NCI-H1048 (cell line): ENCODE measurements at places on chromosomes 5 and 9.

GRCh38 chr9:89522261-89522958, 24.5 kb upstream of the SEMA4D start:
- DNase-seq, result no peak

- DNase-seq, result no peak
Measured at GRCh38 chr5:19179571-19179970, 808.4 kb downstream of the CDH18 start.

DNA sequence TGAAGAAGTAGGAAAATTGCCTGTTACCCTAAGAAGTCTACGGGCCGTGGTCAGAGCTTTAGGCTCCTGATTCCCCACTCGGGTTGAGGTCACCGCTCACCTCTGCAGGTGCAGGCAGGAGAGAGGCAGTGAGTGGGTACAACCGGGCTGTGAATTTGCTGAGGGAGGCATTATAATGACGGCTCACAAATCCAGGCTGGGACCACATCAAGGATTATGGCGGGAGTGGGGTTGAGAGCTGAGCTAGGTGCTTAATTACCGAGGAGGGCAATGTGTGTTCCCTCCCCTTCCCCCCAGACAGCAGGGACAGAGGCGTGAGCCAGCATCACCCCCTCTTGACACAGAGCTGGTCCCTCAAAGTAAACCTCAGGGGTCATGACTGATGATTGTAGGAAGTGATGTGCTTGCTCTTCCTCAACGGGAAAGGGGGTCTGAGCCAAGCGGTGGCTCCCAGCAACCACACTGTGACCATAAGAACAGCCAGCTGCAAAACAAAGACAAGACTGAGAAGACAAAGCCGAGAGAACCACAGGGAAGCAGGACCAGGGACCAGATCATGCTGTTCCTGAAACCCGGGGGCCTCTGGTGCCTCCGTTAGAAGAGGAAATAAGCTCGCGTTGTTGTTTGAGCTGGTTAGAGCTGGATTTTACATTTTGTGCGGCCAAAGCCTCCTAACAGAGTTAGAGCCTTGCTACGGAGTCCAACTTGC, 77.7 kb downstream of the OLFM1 start:
- DNase-seq, result no peak

DNA sequence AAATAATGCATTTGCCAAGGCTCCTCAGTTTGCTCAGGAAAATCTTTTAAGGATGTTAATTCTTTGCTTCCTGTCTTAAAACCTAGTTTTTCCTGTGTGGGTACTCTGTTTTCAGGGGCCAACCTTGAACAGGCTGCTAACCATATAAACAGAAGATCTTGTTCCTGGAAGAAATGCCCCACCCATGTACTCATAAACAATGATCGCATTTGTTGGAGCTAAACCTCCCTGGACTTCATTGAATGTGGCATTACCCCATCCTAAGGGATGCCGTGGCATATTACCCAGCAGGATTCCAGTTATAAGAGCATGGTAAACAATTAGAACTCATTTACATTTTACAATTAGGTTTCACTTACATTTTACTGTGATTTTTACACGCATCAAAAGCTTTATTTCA, 436.0 kb downstream of the ZNF608 start:
- DNase-seq, result peak; percentile 29

GRCh38 chr5:62100201-62100600, 205.8 kb upstream of the KIF2A start:
- no peak for DNase-seq

- no peak for DNase-seq
Measured at GRCh38 chr5:124043456-124043855, 531.5 kb downstream of the CSNK1G3 start.

DNA sequence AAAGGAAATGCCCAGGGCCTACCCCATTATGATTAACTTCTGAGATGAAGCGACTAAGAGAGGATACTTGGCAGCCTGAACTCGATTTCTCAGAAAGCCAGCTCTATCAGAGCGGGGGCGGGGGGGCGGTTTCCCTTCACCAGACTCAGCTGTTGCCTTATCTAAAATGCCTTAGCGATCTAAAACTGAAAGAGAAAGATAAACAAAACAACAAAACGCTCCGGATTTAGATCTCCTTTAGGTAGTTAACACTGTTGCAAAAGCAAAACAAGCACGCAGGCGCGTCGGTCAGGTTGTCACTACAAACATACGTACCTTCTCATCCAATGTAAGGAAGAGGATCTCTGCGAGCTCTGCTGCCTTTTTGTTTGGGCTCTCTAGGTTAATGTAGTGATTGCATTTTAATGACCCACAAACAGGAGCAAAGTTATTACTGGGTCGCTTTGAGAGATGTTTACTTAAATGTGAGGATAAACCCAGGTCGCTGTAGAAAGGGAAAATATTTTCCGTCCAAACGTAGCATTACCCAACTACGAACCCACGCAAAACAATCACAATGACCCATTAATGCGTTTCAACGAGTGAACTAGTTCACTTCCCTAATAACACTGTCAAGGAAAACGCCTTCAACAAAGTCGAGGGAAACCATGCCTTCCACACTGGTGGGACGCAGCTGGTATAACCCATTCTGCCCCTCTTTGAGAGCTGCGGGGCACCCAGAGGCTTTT, 982 bp downstream of the EPB41L4A start:
- DNase-seq, result no peak

- DNase-seq, result no peak
Measured at GRCh38 chr5:66982056-66982387, 214.6 kb downstream of the CD180 start.

DNA sequence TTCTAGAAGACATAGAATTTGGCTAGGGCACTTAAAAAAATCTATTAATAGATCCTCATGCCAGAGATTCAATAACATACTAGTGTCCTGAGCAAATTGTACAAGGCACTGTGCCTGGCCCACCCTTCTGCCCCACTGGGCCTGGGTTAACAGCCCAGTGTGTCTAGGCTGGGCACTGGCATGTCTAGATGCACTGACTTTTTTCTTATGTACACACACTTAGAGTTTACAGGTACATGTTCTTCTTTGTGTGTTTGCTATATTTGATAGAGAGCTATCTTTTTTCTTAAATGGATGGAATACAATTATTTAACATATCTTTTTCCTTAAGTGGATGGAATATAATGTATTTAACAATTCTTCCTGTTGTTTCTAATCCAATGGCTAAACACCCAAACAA, 241.5 kb downstream of the AUH start:
- no peak for DNase-seq

DNA sequence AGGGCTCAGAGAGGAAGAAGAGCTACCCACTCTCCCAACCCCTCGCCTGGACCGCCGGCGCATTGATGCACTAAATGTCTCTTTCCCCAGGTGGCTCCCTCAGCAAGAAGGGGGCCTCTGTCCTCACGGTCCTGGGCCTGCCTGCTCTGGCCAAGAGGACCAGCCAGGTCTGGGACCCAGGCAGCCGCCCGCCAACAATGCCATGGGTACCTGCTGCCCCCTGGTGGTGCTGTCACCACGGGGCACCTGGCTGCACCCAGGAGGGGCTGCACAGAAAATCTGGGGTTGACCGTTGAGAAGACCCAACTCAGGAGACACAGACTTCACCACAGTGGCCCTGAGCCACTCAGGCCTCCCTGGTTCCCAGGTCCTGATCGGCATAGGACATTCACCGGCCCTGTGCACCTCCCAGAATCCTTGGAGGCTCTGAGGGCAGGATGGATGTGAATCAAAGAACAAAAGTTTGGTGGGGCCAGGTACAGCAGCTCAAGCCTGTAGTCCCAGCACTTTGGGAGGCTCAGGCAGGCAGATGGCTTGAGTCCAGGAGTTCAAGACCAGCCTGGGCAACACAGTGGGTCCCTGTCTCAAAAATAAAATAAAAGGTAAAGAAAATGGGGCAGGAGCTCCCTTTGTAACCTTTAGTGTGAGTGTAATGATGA, 2.4 kb upstream of the VAV2 start:
- DNase-seq, result peak; percentile 23

DNA sequence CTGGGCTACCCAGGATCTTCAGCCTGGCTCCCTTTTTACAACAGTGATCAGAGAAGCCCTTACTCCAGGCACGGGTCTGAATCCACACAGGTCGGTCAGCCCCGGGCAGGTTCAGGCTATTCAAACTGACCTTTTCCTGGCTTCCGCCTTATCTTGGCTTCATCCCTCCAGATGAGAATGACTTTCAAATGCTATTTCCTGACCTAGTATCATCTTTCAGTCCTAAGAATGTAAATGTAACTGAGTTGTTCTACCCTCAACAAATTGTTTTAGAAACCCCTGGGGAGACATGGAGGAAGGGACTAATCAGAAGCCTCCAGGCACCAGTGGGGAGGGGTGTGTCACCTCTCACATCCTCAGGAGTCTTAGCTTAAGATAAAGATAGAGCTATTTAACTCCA, 213.2 kb downstream of the EPB41L4A start:
- no peak for DNase-seq

DNA sequence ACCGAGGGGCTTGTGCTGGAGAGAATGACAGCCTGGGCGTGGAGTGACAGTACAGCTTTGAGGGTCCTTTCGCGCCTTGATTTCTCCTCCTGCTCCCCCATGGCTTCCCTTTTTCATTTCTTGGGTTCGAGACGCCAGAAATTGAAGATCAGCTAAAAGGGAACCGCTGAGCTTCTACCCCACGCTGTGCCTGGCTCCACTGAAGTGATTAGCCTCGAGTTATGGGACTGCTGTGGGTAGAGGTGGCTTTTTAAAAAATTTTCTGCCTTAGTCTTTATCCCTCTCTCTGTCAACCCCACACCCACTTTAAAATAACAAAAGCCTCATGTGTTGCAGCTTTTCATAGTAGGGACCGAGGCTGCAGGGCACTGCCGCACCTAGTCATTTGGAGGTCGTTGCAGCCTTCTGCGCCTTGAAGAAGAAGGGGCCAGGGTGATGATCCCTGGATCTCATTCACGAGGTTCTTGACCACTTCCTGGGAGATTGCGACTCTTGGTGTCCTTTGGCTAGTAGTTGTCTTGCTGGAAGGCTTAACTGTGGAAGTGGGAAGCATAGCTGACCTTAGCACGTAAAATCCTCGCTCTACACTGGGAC, 603 bp downstream of the PPIP5K2 start:
- DNase-seq, result no peak

DNA sequence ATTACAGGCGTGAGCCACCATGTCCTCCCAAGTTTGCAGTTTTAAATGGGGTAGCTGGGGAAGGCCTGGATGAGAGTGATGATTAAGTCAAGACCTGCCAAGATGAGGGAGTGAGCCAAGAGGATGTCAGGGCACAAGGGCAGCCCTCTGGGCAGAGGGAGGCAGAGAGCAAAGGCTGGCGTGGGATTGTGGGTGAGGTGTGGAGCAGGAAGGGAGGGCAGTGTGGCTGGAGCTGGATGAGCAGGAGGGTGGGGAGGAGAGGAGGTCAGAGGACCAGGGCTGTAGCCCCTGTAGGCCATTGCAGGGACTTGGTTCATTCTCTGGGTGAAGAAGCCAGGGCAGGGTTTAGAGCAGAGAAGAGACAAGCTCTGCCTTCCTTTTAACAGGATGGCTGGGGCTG, 53.7 kb upstream of the CTNNA1 start:
- DNase-seq, result no peak

GRCh38 chr5:169542811-169543210, 40.8 kb upstream of the SPDL1 start:
- DNase-seq, result no peak

- no peak for DNase-seq
Measured at GRCh38 chr5:156375895-156376495, 49.0 kb downstream of the SGCD start.

DNA sequence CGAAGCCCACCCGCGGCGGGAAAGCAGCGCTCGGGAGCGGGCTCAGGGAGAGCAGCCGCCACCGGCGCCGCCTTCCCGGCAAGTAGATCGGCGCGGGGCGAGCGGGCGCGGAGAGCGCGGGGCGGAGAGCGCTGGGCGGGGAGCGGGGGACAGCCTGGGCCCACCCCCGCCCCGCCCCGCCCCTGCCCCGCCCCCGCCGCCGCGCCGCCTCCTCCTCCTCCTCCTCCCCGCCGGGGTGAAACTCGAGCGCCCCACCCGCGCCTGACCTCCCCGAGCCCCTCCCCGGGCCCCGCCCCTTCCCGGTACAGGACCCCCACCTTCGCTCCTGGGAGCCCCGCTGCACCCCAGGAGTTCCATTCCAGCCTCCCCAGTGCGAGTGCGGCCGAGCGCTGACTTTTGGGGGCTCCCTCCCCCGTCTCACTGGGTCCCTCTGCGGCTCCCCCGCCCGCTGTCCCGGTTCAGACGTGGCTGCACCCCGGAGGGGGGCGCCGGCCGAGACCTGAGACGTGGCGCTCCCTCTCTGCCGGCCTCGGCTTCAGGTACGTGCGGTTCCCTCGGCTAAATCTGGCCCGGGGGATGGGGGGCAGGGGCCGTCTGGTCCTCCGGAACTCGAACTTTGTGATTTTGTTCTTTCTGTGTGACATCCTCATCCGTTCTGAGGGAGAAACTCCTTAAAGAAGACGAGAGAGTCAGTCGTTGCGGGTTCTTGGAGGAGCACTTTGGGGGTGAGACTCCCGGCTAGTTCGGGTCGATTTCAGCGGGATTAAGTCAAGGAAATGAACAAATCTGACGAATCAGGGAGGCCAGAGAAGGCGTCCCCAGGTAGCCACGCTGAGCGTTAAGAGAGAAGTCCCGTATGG, at the start of gene SEMA5A:
Gene SEMA5A (minus strand): TSS at position 84 of the 860 bp plus-strand sequence. CDS start 166,129 bp downstream, outside the sequence.
- peak; percentile 20 for DNase-seq

- no peak for DNase-seq
Measured at GRCh38 chr5:16916262-16916878, 19.7 kb downstream of the MYO10 start.

DNA sequence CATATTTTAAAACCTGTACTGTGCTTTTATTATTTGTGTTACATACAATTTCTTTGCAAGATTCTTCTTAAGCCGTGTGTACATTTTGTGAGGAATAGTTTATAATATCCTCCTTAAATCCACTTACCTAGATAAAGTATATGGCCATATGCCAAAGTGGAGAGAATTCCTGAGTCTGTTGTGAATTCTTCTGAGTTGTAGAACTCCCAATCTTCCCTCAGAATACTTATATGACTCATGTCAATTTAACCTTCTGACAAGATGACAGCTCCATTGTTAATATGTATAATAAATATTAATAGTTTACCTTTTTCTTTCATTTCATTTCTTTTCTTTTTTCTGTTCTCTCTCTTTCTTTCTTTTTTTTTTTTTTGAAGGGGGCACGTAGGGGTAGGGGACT, 6.0 kb upstream of the RICTOR start:
- no peak for DNase-seq

GRCh38 chr9:80507611-80508010, 935.8 kb downstream of the TLE4 start:
- no peak for DNase-seq

DNA sequence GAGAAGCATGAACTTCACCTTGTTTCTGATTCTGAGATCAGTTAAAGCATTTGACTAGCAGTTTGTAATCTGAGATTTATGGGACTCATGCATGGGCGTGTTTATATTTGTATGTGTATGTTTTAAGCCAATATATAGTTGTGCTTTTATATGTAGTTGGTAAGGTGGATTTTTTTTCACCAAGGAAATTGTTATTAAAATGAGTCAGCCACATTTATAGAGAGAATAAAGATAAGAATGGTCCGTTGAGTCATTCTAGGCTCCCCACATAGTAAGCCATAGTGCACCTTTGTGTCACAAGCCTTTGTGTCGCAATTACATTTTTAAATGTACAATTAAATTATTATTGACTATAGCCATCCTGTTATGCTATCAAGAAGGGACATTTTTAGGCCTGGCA, 89.0 kb downstream of the NLN start:
- no peak for DNase-seq
